ENCODE measurements at places on chromosomes 16 and 17. TPM values are rescaled to one million over a fixed set of nuclear protein-coding genes. Genes with fewer than 3 reads are reported as not detected.

Gene KLHDC4
- total RNA-seq, result 29.6 TPM

Gene SPATA22
- not detected for total RNA-seq

Gene C16orf95
- total RNA-seq, result 3.3 TPM

Gene PRR15L
- not detected for total RNA-seq

Gene CRYBA1
- not detected for total RNA-seq

Gene ELMO3
- 1.2 TPM for total RNA-seq

GRCh38 chr17:39737206-39737759, 455 bp upstream of the GRB7 start:
- no peak for DNase-seq

- DNase-seq, result no peak
Observed at GRCh38 chr17:75232786-75233185, 27.3 kb downstream of the NUP85 start.

DNA sequence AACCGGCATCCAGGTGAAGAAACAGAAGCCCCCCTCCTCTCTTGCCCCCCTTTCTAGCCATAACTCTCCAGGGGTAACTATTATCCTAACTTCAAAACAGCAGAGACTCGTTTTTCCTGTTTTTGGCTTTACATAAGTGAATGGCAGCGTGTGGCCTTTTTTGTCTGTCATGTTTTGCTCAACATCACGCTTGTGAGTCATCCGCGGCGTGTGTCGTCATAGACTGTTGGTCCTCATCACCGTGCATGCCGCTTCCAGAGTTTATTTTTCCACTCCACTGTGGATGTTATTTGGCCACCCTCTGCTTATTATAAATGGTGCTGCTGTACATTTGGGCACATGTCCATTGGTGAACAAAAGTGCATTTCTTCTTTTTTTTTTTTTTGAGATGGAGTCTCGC, 52.6 kb downstream of the ERN1 start:
- DNase-seq, result no peak

DNA sequence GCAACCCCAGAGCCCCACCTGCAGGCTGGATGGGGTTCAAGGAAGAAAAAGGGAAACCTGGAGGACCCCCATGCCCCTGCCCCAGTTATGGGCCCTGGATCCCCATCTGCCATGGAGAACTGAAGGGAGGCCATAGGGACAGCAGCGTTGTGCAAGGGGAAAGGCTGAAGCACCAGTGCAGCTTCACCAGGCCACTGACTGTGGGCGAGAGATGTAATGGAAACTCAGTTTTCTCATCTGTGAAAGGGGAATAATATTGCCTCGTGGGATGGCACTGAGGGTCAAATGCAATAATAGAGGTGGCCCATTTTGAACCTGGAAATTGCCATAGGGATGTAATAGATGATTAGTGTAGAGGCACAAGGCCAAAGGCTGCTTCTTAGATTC, 9.9 kb upstream of the TSPOAP1 start:
- no peak for DNase-seq

DNA sequence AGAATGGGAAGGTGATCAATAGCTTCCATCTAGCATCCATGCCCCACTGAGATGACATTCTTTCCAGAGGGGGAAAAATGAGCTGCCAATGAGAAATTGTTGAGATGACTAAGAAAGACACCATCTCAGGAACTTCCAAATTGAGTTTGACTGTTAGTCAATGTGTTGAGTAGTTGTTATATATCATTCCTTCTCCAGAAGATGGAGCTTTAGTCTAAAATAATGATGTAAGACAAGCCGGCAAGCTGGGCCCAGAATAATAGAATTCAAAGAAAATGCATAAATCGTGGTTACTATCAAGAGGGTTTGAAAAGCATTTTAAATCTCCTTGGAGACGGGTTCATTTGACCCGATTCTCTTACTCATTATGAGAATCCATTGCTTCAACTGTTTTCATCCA, 71.0 kb upstream of the ATF7IP2 start:
- peak; percentile 37 for DNase-seq

GRCh38 chr16:1470481-1471251, 4.2 kb downstream of the CLCN7 start:
- DNase-seq, result peak; percentile 44

DNA sequence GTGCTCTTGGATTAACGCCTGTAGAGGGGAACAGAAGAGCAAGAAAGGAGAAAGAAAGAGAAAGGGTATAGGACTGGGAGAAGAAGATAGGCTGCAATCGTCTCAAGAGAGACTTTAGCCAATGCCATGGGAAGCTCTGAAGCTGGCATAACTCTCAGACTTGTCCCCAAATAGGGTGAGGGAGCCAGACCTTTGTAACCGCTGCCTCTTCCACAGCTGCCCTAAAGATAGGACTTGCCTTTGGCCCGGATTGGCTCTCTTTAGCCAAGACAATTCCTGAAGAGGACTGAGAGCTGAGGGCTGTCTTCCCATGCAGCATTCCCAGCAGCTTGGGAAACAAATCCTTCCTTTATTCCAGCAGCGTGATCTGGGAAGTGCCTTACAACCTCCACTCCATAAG, 20.8 kb upstream of the MMD start:
- DNase-seq, result no peak

DNA sequence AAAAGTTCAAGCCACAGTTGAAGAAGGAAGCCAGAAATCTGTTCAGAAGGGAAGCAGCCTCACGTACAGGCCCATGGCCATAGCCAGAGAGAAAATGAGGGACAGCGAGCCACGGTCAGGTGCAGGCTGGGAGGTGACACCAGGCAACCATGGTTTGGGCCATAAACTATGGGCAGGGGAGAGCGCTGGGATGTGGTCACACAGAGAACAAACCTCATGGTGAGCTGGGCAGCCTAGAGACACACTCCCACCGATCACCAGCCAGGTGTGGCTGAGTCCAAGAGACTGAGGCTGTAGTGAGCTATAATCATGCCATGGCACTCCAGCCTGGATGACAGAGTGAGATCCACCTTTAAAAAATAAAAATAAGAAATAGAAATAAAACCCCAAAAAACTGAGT, 76.5 kb downstream of the NETO2 start:
- no peak for DNase-seq

DNA sequence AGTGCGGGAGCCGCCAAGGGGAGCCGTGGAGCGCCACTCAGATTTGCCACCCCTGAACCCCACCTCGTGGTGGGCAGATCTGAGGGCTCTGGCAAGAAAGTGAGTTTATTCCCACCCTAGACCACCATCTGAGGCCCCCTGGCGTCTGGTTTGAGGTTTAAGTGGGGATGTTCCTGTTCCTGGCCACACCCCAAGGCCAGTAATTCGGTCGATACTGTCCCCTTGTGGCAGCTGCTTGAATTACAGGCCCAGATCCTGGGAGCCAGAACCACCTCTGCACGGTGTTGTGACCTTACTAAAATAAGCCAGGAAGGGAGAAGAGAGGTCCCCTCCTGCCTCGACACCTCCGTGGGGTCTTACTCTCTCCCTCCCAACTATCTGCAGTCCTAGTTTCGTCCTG, 3.3 kb upstream of the LAT start:
- no peak for DNase-seq

GRCh38 chr16:85289760-85290625, 177.7 kb upstream of the CIBAR2 start:
- DNase-seq, result no peak

DNA sequence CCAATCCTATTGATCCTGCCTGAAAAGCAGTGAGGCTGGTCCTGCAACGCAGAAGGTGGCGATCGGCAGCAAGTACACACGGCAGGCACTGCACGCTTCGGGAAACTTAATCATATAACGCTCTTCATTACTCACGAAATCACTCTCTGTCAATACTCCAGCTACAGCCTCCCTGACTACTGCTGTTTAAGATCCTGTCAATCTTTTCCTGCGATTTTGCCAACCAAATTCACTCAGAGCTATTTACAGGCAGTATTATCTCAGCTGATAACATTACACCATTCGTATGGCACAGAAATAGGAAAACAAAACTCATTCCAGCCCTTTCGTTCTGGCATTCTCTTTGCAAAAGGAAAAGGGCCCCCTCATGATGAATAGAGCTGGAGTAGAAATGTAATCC, 262.4 kb upstream of the CDH8 start:
- DNase-seq, result no peak

- no peak for DNase-seq
Observed at GRCh38 chr16:13781575-13782338, 138.2 kb upstream of the ERCC4 start.

DNA sequence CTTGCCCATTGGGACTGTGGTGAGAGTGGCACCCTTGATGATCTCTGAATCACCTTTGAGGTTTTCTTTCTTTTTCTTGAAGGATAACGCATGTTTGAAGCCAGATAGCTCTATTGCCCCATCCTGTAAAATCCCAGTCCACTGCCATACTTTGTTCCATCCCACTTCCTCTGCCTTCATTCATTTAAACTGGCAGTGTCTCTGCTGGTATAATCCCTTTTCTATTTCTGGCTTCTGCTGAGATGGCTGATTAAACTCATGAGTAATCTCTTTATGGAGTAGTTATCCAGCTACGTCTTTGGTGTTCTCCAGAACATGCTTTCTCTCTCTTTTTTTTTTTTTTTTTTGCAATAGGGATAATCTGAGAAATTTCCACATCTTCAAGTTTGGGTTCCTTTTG, 656.5 kb upstream of the SALL1 start:
- no peak for DNase-seq

DNA sequence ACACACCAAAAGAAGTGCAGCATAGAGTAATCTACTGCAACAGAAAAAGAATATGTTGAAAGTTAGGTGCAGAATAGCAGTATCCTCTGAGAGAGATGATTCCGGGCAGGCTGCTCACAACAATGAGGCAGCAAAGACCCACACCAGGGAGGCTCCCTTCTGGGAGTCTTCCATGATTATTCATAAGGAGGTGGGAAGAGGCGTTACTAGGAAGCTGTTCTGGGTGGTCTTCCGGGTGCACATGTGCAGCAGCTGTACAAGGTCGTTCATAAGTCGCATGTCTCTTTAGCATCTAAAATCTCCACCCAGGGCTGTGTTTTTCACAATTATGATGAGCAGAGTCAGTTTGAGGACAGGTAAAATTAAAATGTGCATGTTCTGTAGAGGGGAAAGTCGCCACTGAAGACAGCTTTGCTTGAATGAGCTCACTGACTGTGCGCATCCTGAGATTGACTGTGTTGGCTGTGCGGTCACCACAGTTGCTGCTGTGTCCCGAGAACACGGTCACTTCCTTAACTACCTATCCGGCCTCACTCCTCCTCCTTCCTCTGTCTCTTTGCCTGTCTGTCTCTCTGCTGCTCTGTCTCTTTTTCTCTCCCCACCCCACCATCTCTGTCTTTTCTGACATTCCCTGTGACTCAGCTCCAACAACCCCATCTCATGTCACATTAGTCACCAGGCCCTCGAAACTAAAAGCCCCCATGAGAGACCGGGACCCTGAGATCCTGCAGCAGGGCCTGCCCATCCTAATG, 125.5 kb upstream of the HSBP1 start:
- DNase-seq, result no peak

- DNase-seq, result peak; percentile 33
Observed at GRCh38 chr16:4318451-4318910, 2.6 kb downstream of the GLIS2 start.

- DNase-seq, result no peak
Observed at GRCh38 chr17:633133-633532, 81.5 kb downstream of the VPS53 start.

- DNase-seq, result no peak
Observed at GRCh38 chr16:77330332-77331042, 104.3 kb downstream of the ADAMTS18 start.

GRCh38 chr17:45355087-45355486, 38.3 kb upstream of the MAP3K14 start:
- DNase-seq, result no peak

DNA sequence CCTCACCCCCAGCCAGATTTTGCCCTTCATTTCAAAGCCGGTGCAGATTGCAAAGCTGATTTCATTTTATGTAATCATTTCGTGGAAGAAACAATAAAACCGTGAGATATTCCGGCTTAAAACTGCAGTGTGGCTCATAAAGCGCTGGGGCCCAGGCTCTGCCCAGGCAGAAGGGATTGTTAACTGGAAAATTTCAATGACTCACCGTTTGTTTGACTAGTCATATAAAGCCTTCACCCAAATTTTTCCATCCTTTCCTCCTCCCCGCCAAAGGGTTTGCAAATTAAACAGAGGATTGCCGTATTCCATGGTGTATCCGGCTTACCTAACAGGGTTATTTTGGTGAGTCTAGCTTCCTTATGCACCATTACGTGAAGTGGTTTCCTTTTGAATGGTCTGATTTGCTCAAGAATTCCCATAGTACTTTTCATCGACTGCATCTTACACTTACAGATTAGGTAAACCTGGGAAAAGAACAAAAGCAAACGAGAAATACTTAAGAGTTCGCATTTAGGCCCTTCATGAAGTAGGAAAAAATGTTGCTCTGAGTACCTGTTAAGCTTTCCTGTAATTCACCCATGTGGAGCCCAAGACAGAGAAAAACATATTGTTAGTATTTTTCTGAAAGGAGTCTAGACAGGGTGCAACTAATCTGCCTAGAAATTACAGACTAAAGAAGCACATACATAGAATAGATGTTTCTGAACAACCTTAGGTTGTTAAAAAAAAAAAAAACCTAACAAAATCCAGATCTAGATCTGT, 949 bp upstream of the GSPT1 start:
- DNase-seq, result peak; percentile 55

DNA sequence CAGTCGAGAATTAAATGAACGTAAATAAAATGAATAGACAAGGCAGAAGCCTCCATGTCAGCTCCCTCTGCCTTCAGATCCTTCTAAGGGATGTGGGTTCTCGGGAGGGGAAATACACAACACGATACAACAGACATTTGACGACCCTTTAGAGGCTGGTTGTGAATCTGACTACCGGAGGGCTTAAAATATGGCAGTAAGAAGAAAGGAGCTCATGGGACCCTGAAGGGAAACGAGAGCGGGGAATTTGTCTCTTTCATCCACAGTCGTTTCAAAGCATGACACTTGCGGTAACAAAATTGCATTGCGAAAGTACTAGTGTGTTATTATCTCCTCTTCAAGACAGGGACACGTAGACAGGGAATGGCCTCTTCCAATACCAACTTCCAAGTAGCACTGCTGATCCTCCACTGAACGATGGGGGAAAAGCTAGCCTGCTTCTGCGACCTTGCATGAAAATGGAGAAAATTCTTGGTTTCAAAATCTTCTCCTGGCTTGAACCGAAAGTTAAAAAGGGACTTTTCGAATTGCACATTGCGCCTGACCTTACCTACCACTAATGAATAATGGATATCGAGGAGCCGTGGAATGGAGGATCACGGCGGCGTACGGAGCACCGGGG, 1.2 kb upstream of the TNRC6C start:
- peak; percentile 13 for DNase-seq

DNA sequence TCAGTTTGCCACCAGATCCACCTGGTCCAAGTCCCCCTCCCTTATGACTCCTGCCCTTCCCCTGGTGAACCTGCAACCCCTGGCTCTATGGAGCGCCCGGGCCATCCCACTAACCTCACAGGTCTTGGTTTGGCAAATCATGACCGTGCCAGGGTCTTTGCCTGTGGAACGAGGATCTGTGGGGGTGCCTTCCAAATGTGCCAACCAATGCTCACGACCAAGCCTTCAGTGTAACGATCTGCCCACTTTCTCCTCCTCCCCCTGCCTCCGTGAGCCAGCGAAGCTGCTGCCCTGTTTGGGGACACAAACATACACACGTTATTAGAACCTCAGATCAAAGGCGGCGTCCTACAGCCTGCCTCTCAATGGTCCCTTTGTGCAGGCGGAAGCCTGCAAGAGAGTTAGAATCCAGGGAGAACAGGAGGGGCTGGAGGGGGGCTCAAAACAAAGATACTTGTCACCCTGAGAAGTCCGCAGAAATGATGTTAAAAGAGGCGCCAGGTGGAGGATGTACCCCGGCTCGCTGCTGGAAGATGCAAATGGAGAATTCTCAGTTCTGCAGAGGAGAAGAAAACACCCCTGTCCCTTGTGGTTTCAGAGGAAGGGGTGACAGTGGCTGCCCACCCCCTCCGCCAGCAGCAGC, 9.0 kb upstream of the NKD1 start:
- no peak for DNase-seq
